ENCODE measurements at places on chromosomes 5 and 9.

DNA sequence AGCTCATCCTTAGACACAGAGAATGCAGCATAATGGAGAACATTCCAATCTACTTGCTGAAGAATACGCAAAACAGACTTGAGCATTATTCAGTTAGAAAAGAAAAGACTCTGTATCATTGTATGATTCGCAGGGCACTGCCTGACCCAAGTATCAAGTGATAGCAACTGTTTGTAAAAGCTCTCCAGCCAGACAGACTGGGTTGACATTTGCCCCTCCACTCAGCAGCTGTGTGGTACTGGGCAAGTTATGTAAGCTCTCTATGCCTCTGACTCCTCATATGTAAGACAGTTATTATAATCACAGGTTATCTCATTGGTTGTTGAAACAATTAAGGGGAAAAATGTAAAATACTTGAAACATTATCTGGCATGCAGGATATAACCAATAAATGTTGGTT, 505.0 kb downstream of the ELAVL2 start:
- DNase-seq, result no peak

- peak; percentile 64 for DNase-seq
These were observed 868 bp downstream of the ZBTB43 start for GRCh38 chr9:126805554-126806262.

DNA sequence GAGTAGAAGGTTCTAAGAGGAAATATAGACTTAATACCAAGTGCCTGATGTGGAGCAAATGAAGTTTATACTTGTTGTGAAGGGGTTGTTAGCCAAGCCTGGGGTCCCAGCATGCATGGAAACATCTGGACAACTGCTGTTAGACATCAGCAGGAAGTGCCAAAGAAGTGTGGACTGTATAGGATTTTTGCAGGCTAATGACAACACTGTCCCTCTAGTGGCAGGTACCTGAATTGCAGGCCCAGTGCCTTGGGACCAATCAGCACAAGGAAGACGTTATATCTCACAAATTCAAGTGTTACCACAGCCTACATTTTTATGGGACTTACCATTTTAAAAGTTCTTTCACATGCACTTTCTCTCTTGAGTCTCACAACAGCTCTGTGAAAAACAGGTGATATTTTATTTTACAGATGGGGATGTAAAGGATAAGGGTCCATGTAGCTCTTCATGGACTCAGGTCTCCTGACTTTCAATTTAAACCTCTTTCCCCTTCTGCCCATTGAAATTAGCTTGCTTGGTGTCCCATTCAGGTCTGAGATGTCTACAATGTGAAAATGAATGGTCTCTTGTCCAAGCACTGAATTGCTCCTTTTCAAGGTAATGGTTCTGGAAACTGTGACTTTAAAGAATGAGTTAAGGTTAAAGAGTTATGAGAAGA, 89.0 kb upstream of the MAP1B start:
- peak; percentile 28 for DNase-seq

GRCh38 chr9:122315534-122315933, 50.9 kb downstream of the MRRF start:
- no peak for DNase-seq

DNA sequence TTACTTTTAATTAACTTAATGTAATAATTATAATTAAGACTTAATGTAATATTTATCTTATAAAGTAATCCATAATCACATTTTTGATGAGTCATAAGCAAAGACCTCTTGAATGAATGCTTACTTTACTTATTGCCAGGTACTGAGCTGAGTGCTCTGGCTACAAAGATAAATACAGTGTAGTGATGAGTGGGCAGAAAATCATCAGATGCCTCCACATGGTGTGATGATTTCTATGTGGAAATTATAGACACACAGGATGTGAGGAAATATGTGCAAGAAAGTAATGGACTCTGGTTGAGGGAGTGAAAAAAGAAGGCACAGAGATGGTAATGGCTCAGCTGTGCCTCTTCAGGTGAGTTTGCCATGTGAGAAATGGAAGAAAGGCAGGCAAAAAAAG, 422.6 kb upstream of the CD180 start:
- DNase-seq, result no peak

DNA sequence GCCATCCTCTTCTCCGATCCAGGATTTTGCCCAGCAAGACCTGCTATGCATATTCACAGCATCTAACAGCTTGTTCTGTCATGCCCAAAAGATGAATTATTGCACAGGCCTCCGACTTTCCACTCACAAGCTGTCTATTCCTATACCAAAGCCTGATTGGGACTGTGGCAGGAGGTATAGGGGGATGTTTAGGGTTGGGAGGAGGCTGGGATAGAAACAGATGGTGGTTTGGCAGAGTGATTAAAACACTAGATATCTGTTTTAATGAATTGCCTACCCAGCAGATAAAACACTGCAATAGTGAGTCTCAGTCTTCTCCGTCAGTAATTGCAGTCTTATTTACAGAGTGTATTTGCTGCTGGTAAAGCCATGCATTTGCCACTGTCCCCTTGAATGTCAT, 215.3 kb downstream of the TLR4 start:
- DNase-seq, result no peak

DNA sequence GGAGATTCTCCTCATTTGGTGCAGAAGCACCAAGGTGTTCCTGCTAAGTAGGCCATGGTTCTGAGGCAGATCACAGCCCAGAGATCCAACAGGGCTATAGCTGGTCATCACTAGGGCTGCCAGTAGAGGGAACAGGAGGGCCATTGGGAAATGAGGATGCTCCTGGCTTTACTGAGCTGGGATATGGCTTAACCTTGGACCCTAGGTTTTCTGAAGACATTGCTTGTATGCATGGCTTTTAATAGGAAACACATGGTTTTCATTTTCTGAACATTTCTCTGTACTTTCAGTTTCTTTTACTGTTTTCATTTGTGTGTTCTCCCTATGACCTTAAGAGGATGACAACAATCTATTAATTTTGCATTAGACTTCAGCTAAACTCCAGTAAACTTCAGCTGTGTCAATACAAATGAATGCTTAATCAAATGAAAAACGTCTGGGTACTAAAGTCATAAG, at the start of gene IFNW1:
IFNW1 (minus strand) TSS at position 406 of the 456 bp plus-strand sequence; CDS start at position 144, 262 bp downstream.
- no peak for DNase-seq

DNA sequence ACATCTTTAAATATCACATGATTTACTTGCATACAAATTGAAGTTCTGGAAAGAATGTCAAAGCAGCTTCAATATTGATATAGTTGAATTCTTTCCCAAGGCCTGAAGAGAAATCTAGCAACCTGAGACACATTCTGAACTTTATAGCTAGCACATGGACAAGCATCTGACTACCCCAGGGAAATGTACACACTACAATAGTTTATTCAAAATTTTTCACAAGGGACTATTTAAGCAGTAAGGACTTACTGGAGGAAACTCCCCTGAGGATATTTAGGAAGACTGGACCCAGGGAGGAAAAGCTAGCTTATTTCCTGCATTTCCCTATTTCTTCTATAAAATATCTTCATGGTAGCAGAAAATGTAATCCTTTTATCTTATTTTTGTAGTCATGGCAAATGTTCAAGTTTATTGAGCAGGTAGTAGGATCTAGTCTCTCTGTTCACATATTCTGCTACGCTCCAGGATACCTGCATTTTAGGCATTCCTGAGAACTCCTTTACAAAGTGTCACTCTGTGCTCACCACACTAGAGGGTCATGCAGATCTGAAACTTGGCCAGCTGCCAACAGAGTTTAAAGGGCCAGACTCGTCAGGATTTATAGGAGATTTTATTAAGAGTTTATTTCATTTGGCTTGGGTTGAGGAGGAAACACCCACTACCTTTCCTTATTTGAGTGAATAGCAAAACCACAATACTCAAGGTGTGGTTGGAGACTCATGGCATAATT, 348.4 kb upstream of the FTMT start:
- DNase-seq, result no peak

GRCh38 chr5:150511578-150512367, 3.8 kb downstream of the NDST1 start:
- DNase-seq, result no peak

DNA sequence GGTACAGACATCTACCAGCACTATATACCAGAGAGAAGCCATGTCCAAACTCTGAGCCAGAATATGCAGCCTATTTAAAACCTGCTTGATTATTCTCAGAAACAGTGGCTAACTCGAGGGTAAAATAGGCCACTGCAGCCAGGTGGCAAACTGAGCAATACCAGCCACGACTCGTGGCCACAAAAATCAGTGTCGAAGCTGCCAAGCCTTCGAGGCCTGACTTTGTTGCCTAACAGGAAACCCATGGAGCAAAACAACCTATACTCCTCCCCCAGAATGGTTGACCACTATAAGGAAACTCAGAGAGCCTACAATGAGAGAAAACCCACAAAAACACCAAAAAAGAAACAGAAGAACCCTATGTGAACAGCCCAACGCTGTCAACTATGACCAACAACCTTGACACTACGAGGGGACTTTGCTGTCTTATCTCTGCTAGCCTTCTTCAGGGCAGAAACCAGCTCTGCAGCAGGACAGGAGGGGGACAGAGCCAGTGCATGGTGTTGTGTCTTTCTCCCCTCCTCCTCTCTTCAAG, 133.8 kb downstream of the TMEM174 start:
- no peak for DNase-seq

DNA sequence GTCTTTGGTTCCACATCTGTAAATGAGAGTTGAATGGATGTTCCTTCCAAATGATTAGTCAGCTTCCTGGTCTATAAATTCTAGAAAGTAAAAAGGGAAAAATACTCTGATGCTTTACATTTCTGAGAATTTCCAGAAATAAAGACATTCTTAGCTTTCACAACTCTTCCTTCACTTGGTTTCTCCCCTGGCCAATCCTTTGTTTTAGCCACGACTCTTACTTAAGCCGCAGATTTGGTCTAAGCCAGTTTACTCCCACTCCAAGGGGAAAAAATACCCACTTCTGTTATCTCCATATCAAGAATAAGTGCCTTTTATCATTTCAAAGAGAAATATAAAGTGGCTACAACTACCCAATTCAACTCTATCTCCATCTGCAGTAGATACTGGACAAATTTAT, 29.7 kb downstream of the PWWP2A start:
- no peak for DNase-seq

GRCh38 chr5:158423623-158424200, 564.8 kb upstream of the CLINT1 start:
- no peak for DNase-seq

- no peak for DNase-seq
These were observed 50.1 kb downstream of the TMEM167A start for GRCh38 chr5:83026930-83027687.

DNA sequence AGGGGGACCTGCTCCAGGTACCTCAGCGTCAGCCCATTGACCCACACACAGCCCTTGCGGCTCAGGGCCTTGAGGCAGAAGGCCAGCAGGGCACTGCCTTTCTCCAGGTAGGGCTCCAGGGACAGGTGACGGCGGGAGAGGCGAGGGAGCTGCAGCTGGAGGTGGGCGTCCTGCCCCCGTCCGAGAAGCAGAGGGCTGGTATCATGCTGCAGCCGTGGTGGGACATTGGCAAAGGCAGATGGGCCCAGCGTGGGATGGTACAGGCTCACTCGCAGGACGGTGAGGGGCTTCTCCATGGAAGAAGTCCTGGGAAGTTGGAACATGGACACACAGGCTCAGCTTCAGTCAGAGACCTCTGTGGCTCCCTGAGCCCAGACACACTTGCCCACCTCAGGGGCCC, 2.5 kb upstream of the DCANP1 start:
- no peak for DNase-seq

DNA sequence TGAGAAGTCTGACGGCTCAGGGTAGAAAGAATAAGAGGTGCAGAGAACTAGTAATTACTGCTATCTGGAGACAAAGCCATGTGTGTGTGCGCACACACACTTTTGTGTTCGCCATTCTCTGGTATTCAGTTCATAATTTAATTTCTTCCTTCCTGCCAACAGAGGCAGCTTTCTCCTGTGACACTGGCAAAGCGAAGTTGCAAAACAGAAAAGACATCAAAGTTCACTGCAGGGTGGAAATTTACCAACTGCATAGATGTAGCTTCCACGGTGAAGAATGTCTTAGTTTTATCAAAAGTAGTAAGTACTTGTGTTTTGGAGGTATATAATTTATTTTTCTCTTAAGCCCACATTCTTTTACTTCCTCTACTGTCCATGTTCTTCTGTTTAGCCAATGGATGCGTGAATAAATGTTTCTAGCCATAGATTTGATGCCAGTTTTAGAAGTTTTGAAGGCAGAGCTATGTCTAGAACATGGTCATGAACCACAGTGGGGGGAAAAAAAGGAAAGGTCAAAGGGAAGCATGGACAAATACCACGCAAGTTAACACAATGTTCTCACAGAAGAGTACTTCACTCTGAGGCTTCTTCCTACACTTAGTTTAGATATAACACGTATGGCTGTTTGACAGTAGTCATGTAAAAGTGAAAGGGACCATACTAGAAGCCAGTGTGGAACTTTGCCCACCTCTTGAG, 536.5 kb upstream of the GRIA1 start:
- DNase-seq, result no peak

- no peak for DNase-seq
These were observed 9.0 kb downstream of the TTLL11 start for GRCh38 chr9:122084026-122084675.

DNA sequence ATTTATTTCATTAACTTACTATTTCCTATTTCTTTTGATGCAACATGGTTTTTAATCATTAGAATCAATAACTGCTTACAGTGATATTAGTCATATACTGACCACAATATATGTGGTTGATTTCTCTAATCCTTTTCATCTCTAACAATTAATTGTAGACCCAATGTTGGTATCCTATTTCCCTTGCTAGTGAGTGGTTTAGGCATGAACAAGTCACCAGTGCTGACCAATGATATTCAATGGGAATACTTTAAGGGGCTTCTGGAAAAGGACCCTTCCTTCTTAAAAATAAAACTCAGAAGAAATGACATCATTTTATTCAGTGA, 672.4 kb upstream of the GRAMD2B start:
- DNase-seq, result no peak

DNA sequence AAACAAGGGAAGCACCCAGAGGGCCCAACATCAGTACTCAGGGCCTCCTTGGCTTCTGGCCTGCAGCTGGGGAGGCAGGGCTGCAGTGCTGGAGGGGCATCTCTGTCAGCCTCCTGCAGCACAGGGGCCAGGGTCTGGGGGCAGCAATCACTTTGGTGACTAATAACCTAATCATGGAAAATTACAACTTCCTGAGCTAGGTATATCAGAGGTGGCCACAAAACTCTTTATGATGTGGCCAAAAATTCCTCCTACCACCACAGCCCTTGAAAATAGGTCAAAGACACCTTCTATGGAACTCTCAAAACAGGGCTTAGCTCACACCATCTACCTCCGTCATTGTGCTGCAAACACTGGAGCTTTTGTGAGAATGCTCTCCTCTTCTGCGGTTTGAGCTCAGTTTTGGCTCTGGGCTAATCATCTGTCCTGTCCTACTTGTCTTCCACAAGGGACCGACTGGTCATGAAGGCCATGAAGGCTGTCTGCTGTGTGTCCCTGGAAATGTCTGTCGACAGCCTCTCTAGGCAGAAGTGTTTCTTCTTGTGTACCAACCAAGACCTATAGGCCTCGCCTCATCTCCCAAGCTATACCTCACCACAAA, 28.6 kb downstream of the CSF2 start:
- DNase-seq, result peak; percentile 31

Data from stimulated activated CD8-positive, alpha-beta memory T cell treated with anti-CD3 and anti-CD28 coated beads, Interleukin-4, amount 100 ng/mL, for 1 hour (primary cell).